RPMI7951 (cell line): ENCODE measurements at places on chromosomes 5 and 9. TPM values are rescaled to one million over a fixed set of nuclear protein-coding genes. Genes with fewer than 3 reads are reported as not detected.

GRCh38 chr5:77353251-77353650 lies 138.9 kb downstream of the WDR41 start:
- DNase-seq: no peak

- DNase-seq: peak; percentile 33
Observed at GRCh38 chr9:126763130-126763764, 41.6 kb upstream of the ZBTB43 start.

DNA sequence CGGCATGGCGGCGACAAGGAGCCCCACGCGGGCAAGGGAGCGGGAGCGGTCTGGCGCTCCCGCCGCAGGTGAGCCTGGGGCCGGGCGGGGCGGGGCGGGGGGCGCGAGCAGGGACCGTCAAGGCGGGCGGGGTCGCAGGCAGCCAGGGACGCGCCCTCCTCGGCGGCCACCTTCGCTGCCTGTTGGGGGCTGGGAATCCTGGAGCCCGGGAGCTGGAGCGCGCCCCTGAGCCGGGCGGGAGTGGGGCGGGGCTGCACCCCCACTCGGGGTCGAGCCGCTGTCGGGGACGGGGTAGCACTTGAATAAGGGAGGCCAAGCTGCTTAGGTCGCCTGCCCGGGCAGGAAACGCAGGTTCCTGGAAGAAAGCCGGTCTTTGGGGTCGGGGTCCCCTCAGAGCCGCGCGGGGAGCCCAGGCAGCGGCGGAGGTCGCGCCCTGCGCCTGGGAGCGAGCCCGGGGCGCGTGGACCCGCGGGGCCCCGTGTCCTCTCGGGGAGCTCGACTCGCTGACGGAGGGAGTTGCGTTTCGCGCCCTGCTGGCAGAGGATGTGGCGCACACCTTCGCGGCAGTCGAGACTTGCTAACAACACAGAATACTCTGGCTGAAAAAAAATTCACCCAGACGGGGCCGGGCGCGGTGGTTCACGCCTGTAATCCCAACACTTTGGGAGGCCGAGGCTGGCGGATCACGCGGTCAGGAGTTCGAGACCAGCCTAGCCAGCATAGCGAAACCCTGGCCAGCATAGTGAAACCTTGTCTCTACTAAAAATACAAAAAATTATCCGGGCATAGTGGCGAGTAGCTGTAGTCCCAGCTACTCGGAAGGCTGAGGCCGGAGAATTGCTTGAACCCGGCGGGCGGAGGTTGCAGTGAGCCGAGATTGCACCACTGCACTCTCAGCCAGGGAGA lies 552 bp downstream of the OTULINL start:
- peak; percentile 36 for DNase-seq

DNA sequence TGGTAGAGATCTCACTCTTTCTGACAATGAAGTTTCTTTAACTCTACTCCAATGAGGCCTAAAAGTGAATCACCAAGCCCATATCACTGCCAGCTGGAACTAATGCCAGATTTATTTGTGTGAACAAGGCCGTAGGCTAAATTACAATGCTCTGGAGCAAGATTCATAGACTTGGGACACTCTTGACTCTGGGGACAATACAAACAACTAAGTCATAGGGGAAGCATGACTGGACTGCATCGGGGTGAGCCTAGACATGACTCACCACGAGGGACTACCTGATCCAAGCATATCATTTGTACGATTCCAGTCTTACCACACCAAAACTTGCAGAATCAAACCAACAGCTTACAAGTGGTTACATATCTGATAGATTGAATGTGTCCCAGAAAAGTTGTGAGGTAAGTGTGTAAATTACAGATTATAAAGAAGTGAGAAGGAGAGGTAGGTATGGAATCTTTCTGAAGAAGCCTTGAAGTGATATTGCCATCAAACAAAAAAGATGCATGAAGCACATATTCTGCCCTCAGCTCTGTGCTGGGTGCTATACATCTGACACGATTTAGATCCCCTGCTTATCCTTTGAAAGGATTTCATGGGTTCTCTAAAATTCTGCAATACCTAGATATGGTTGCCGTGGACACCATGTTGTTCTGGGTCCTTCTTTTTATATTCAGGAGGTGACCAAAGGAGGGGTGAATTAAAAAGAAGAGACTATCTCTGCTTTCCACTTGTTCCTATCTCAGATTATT lies 199.3 kb upstream of the PDE4D start:
- peak; percentile 83 for DNase-seq

- DNase-seq: peak; percentile 75
Observed at GRCh38 chr9:73180403-73180802, 28.7 kb downstream of the ANXA1 start.

DNA sequence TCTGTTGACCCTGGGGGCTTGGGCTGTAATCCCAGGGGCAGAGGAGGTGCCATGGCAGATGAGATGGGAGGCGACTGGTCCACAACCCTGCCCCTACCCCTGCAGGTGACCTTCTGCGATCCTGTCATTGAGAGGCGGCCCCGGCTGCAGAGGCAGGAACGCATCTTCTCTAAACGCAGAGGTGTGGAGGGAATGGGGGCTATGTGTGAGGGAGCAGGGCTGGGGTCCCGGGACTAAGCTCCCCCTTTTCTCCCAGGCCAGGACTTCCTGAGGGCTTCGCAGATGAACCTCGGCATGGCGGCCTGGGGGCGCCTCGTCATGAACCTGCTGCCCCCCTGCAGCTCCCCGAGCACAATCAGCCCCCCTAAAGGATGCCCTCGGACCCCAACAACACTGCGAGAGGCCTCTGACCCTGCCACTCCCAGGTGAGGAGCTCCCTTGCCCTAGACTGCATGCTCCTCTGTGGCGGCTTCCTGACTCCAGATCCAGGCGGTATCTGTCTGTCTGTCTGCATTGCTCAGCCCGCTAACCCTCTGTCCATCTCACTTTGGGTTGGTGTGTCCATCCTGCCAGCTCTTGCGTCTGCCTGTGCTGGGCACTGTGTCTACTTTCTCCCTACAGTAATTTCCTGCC lies 9.9 kb downstream of the ZDHHC12 start:
- DNase-seq: no peak

- peak; percentile 93 for DNase-seq
Observed at GRCh38 chr5:149452665-149453617, 73.8 kb upstream of the IL17B start.

- DNase-seq: no peak
Observed at GRCh38 chr5:143205883-143206195, 197.6 kb downstream of the NR3C1 start.

- no peak for DNase-seq
Observed at GRCh38 chr5:178415353-178415752, 174.8 kb downstream of the COL23A1 start.

DNA sequence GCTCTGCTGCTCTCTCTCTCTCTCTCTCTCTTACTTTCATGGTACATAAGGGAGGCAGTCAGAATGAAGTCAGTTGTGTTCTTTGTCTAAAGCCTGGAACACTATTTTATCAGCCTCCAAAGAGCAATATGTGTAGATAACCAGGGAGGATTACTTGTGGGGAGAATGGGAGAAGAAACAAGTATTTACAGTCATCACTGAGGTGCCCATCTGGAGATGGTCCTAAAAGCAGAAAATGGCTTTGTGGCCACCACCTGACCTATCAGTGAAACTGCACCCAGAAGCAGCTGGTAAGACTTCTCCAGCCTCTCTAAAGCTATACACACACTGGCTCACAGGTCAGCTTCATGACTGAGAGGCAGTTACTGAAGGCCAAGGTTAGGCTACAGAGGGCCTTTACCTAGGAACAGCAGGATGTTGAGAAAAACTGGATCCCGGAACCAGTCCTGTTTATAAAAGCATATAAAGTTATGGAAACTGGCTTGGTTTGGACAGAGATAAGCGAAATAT lies 75.1 kb downstream of the MRPS27 start:
- peak; percentile 64 for DNase-seq

GRCh38 chr9:135415586-135415985 lies 64.0 kb upstream of the PPP1R26 start:
- no peak for DNase-seq

DNA sequence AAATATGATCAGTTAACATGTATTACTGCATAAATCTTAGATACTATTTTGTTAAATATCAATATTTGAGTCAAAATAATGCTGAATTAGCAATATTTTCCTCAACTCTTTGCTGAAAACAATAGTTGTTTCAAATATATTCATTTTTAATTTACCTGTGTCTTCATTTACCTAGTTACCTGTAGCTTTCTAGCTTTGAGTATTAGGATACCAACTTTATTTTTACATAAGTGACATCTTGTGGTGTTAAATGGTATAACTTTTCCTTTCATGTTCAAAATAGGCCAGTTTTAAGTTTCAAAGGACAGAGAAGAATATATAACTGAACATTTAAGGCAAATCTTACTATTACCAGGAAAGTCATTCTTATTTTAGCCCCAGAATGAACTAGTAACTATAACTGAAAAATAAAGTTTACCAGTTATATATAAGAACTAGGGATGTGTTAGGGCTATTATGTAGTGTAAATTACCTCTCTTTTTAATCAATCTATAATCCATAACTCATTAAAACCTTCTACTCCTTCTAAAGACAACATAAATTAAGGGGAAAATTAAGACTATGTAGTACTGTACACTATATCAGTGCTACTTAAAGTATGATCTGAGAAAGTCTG lies 25.3 kb downstream of the AP3B1 start:
- DNase-seq: no peak

DNA sequence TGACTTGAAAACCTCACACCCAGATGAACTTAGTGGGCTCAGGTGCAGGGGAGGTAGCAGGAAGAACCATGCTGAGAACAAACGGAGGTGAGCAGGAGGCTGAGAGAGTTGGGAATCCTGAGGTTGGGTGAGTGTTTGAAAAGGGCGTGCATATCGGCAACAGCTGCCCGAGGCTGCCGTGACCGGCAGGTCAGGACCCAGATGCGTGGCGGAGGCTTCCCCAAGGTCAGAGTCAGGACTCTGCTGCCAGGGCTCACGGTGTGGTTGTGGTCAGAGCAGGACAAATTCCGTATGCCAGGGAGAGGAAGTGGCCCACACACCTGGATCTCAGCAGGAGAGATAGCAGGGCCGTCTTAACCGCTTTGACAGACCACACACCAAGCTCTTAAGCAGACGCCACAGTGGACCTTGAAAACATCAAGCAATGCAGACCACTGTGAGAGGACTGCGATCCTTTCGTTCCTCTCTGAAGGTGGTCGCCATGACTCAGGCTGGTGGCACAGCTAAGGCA lies 43.1 kb downstream of the ADAMTS16 start:
- DNase-seq: no peak

DNA sequence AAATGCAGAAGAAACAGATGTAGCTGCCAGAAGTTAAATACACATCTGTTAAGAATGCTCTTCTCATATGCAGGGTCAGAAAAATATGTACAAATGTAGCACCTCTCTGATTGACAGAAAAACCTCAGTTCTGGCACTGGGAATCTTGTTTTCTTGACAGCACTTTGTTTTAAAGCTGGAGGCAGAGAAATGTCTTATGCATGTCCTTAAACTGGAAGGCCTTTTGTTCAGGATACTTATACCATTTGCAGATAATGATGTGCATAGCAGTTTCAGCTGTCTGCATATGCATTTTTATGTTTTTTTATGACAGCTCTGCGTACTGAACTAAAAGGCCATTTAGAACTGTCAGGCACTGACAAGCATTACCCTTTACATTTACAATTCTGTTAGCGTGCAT lies 567.9 kb downstream of the EBF1 start:
- no peak for DNase-seq

DNA sequence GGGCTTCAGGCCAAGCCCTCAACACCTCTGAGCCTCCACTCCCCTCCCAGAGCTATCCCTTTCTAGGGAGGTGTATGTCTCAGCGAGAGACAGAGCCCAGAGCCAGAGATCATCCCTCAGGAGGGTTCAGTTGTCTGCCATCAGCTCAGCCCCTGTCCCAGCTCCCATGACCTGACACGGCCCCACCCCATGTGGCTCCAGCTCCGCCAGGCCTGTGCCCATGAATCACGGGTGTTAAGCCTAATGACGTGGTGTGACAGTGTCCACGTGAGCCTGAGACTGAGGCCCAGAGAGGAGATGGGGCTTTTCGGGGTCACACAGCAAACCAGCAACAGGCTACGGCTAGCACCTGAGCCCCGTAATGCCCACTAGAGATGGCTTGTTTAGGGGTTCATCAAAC lies 60.9 kb upstream of the ORM1 start:
- DNase-seq: no peak

DNA sequence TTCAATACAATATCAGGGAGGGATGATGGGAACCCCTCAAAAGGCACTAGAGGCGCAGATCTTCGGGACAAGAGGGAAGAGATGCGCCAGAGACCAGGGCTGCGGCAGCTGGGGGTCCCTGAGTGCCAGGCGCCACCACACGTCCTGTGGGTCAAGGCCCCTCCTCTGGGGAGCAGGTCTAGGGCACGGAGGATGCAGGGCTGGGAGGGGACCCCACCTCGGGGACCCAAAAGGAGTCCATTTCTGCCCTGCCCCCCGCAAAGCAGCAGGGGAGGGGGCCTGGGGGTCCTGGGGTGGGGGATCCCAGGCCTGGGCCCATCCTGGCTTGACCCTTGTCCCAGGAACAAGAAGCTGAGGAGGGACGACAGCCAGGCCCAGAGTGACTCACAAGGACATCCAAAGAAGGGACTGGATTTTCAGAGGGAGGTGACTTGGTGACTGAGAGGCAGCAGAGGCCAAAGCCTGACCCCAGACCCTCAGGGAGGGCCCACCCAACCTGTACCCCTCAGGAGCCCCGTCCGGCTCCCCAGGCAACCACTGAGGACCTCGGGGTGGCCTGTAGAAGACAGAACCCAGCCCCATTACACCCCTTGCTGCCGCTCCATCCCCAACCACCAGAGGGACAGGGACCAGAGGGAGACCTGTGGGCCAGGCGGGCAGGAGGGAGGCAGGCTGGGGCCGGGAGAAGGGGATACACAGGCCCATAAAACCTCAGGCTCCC lies 54.2 kb downstream of the LRSAM1 start:
- DNase-seq: peak; percentile 39

DNA sequence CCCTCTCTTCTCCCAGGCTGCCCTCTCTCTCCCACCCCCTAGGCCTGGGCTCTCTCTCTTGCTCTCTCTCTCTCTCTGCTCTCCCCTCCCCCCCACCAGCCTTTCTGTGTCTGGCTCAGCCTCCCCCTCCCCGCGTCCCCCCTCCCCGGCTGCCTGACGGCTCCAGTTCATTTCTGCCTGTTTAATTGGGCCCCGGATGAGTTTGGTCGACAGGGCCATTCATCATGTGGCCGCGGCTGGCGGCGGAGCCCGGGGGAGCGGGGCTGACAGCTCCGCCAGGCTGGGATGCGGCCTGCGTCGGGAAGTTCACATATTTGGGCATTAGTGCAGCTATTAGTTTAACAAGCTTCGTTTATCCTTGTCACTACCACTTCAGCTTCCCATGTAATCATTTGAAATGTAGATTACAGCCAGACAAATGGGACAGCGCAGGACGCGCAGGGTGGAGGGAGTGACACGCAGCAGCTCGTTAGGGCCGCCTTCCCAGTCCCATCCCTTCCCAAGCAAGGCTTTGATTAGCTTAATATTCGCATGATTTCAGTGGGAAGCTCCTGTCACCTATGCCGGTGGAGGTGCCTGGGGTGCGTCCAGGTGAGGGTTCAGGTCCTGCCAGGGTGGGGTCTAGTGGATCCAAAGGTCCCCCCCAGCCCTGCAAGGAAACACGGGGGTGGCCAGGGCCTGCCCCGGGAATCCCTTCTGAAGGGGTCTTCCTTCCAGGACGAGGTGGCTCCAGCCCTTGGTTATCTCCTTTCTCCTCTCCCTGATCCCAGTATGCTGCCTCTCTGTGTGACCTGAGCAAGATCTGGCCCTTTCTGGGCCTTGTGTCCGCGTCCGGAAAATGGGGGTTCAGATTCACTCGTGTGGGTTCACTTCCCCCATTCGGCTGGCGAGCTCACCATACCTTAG lies 214.8 kb downstream of the PAX5 start:
- DNase-seq: no peak

SLC23A1 gene
- total RNA-seq: not detected in 2 replicates

CWC27 gene
- total RNA-seq: 12.6 and 16.7 TPM in 2 replicates

LCN6 gene
- total RNA-seq: not detected in 2 replicates

ZNF454 gene
- total RNA-seq: not detected in 2 replicates

SAP30L gene
- 34.9 and 37.6 TPM in 2 replicates for total RNA-seq

TAF11L12 gene
- total RNA-seq: not detected in 2 replicates

CCNH gene
- 86.4 and 105 TPM in 2 replicates for total RNA-seq

GABRA6 gene
- not detected in 2 replicates for total RNA-seq
